ENCODE measurements at places on chromosomes 5 and 9. TPM values are rescaled to one million over a fixed set of nuclear protein-coding genes. Genes with fewer than 3 reads are reported as not detected.
A peak's percentile ranks its signal among the peaks of the same experiment; 100 is the strongest.

- no peak for DNase-seq
These were observed 132.4 kb downstream of the FRMD3 start for GRCh38 chr9:83405759-83406158.

- no peak for DNase-seq
These were observed 124.9 kb downstream of the PPP2R2B start for GRCh38 chr5:146753641-146754040.

- no peak for DNase-seq
These were observed 81.1 kb downstream of the AOPEP start for GRCh38 chr9:94807556-94807955.

DNA sequence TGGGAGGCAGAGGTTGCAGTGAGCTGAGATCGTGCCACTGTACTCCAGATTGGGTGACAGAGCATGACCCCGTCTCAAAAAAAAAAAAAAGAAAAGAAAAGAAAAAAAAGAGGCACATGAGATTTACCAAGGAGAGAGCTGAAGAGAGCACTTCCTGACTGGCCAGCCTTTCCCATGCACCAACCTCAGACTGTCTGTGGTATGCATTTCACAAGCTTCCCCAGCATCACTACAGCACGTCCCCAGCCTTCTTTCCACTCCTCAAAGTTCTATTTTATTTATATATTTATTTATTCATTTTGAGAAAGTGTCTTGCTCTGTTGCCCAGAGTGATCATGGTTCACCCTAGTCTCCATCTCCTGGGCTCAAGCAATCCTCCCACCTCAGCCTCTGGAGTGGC is 13.6 kb upstream of the FUBP3 start:
- no peak for DNase-seq

DNA sequence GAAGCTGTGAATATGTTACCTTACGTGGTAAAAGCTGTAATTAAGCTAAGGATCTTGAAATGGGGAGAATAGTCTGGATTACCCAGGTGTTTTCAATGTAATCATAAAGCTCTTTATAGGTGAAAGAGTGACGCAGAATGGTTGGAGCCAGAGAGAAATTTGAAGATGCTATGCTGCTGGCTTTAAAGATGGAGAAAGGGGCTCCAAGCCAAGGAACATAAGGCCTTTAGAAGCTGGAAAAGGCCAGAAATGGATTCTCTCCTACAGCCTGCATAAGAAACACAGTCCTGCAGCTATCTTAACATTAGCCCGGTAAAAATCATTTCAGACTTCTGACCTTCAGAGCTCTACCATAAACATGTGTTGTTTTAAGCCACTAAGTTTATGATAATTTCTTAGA is 243.3 kb upstream of the VLDLR start:
- DNase-seq: no peak

DNA sequence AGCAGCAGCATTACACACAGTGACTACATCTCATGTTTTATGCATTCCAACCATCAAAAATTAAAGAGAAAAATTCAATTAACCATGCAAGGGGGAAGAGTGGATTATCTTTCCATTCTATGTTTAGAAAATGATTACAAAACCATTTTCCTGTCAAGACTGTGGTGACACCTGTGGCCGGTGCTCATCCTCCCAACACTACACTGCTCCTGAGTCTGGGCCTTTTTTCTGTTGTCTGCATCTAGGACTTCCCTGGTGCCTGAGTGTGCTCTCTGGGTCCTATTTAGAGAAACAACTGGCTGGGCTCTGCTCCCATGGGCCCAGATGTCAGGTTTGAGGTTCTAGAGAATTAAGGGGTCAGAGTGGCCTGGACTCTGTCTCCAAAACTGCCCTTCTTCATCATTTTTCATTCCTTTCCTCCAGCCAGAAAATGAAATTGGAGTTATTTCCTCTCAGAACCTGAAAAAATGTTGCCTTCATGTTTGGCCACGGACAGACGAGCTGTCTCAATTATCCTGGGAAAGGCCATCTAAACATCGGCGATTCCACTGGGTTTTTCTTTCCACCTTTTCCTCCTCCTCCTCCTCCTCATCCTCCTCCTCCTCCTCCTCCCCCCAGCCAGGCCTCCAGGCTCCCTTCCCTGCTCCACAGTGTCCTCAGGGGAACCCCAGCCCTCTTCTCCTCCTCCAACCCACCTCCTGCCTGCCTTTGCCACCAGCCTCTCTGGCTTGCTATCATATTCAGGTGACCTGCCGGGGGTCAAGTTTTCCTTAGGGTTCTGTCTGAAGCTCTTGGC is 11.4 kb upstream of the ARSI start:
- no peak for DNase-seq

DNA sequence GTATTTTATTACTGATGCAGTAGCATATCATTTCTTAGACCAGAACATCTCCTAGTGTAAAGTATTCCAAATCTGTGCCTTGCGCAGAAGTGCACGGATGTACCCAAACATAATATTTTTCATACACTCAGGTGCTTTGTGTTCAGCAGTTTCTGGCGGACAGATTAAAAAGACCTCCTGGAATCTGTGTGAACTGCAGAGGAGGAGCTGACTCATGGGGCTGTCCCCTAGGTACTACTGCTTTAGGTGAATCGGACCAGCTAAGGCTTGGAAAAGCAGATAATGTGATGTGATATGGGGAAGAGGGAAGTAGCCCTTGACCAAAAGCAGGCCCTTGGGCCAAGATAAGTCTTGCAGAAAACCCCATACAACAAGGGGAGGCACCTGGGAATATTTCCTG is 310.1 kb downstream of the PLK2 start:
- no peak for DNase-seq

GRCh38 chr5:131423056-131423455 is 159.2 kb downstream of the CDC42SE2 start:
- DNase-seq: peak; percentile 23

DNA sequence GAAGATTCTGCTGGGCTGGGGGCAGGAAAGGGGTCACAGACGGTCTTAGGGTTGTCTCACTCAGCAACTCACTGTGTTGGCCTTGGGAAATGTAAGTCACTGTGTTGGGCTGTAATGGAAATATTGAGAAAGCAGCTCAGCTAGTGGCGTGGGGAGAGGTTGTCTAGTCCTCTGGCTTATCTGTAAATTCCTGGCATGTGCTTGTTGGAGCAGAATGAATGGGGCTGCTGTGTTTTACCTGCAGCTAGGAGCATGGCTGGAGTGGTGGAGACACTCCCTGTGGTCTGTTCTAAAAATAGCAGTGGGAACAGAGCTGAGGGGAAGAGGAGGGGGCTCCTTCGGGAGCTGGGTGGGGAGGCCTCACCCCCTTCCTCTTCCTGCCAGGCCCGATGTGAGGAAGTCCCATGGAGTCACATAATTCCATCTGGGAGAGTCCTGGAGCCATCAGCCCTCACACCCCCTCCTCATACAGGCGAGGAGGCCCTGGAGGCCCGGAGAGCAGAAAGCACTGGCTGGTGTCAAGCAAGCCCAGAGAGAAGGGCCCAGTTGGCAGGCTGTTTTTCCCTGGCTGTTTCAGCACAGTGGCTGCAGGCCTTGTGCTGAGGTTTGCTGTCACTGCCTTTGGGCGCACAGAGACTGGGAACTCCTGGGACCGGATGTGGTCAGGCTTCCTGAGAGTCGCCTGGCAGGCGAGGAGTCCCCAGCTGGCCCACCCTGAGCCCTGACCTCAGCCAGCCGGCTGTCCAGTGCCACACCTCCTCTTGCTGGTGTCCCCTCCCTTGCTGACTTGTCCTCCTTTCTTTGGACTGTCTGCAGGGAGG is 84.9 kb downstream of the RGS3 start:
- peak; percentile 80 for DNase-seq

GRCh38 chr9:19255112-19255511 is 24.6 kb downstream of the DENND4C start:
- DNase-seq: no peak

GRCh38 chr5:53730943-53731342 is 170.5 kb downstream of the NDUFS4 start:
- DNase-seq: peak; percentile 9

DNA sequence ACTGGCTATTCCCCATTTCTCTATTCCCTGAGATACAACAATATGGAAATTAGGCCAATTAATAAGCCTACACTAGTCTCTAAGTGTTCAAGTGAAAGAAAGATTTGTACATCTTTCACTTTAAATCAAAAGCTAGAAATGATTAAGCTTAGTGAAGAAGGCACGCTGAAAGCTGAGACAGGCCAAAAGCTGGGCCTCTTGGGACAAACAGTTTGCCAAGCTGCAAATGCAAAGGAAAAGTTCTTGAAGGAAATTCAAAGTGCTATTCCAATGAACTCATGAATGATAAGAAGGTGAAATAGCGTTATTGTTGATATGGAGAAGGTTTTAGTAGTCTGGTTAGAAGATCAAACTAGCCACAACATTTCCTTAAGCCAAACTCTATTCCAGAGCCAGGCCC is 256.2 kb downstream of the ZSWIM6 start:
- DNase-seq: no peak

DNA sequence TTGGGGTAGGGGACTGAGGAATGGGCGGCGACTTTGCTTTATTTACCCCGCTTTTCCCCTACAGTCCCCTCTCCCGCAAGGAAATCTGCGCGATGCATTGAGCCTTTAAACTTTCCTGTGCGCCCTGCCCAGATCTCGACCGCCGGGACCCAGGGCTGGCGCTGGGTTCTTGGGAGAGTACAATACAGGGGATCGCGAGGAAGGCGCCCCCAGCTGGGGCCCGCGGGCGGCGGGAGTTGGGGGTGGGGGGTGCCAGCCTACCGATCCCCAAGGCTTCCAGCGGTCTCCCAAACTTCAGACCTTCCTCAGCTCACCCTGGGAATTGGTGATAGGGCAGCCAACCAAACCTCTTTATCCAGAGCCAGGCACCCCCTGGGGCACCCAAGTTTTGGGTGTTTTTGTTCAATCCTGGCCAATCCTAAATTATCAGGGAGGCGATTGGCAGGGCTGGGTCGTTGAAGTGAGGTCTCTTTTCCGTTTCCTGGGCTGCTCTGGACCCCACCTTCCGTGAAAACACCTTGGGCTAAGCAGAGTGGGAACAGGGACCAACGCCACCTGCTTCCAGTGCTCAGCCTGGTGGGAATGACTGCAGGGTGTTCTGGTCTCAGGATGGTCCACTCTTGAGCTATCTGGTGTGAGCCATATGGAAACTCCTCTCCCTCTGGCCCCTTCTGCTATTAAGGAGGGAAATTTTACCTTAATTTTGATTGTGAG is 51.4 kb upstream of the DAB2IP start:
- peak; percentile 47 for DNase-seq

- DNase-seq: no peak
These were observed 39.9 kb upstream of the CTSL start for GRCh38 chr9:87685871-87686519.

DNA sequence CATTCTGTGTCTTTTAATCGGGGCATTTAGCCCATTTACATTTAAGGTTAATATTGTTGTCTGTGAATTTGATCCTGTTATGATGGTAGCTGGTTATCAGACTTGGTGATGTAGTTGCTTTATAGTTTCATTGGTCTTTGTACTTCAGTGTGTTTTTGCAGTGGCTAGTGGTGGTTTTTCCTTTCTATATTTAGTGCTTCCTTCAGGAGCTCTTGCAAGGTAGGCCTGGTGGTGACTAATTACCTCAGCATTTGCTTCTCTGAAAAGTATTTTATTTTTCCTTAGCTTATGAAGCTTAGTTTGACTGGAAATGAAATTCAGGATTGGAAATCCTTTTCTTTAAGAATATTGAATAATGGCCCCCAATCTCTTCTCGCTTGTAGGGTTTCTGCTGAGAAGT is 156.9 kb downstream of the CNTLN start:
- DNase-seq: no peak

DNA sequence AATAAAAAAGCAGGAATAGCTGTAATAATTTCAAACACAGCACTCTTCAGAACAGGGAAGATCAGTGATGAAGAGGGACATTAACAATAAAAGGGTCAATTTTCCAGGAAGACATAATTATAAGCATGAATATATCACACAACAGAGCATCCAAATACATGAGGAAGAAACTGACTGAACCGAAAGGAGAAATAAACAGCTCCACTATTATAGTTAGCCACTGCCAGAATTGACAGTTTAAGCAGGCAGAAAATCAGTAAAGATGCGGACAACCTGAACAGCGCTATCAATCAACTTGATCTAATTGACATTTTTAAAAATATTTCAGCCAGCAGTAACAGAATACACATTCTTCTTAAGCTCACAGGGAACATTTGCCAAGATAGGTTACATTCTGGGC is 89.1 kb downstream of the MED10 start:
- no peak for DNase-seq

DNA sequence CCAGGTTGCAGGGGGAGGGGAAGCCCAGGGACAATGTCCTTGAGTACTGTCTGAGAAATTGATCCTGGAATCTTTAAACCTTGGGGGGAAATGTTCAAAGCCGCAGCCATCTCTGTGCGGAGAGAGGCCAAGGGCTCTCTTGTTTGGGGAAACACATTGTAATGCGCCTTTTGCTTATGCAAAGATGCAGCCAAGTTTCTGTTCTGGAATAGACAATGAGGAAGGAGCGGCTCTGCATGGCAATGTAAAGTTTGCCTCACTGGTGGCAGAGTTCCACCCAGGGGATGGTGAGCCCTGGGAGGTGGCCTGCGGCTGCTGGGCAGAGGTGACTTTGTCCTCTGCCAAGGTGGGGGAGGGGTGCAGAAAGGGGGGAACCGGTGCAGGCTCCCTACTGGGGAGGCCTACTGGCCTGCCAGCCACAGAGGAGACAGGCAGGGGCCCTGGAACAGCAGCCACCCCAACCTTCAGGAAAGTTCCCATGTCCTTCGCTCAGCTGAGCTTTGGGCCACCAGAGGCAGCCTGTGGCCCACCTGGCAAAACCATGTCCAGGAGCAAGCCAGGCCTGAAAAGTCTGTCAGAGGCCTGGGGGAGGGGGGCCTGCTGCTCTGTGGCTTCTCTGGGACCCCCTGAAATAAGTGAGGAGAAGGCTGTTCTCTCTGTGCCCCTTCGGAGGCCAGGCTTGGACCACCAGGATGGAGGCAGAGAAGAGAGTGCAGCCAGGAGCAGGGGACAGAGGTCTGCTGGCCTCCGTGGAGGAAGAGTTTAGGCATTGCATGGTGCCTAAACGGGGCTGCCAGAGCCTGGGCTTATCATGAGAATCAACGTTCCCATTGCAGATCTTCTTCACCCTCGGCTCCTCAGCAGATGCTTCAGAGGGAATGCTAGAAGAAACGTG is 127.8 kb downstream of the ZNF354C start:
- no peak for DNase-seq

GRCh38 chr9:130263601-130264413 is 1.8 kb upstream of the HMCN2 start:
- DNase-seq: no peak

GRCh38 chr5:60633341-60633740 is 66.6 kb downstream of the DEPDC1B start:
- DNase-seq: no peak

- DNase-seq: no peak
These were observed 721 bp upstream of the MAML1 start for GRCh38 chr5:179731791-179732411.

- no peak for DNase-seq
These were observed 100.9 kb upstream of the MAP1B start for GRCh38 chr5:72006361-72006760.

GRCh38 chr5:148999741-149000140 is 63.1 kb downstream of the SH3TC2 start:
- DNase-seq: no peak

GRCh38 chr9:131738293-131739132 is 1.4 kb downstream of the RAPGEF1 start:
- DNase-seq: peak; percentile 60

The PDCD1LG2 gene
- 1.4 TPM for total RNA-seq

The CDC14B gene
- 17.4 TPM for total RNA-seq

The EPB41L4B gene
- total RNA-seq: 52.4 TPM

The FOXD1 gene
- not detected for total RNA-seq

The FBXL7 gene
- total RNA-seq: 4.3 TPM

The BHMT2 gene
- total RNA-seq: 2.6 TPM

The PCDHGC4 gene
- 0.87 TPM for total RNA-seq

The CAMLG gene
- total RNA-seq: 46.7 TPM

The IRX4 gene
- total RNA-seq: not detected

The TLR4 gene
- total RNA-seq: 1.3 TPM

The UNC13B gene
- 15.8 TPM for total RNA-seq

The LRRC19 gene
- not detected for total RNA-seq

The KIF24 gene
- 2.0 TPM for total RNA-seq
